ENCODE measurements at places on chromosomes 6 and 20.

GRCh38 chr20:11948806-11949205, 31.1 kb downstream of the BTBD3 start:
- no peak for DNase-seq

DNA sequence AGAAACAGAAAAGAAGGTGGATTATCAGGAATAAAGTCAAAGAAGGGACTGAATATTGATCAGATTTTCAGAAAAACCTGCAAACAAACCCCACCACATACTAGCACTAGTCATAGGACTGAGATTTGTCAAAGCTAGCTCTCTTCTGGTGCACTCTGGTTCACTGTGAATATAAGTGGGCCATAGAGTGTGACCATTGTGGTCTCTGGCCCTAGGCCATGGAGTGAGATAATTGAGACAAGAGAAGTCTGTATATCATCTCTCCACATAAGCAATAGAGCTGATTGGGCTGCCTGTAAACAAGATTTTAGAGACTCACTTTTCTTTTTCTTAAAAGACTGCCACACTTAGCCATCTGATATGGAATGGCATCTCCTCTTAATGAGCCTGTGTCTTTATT, 247.2 kb downstream of the LAMA2 start:
- no peak for DNase-seq

DNA sequence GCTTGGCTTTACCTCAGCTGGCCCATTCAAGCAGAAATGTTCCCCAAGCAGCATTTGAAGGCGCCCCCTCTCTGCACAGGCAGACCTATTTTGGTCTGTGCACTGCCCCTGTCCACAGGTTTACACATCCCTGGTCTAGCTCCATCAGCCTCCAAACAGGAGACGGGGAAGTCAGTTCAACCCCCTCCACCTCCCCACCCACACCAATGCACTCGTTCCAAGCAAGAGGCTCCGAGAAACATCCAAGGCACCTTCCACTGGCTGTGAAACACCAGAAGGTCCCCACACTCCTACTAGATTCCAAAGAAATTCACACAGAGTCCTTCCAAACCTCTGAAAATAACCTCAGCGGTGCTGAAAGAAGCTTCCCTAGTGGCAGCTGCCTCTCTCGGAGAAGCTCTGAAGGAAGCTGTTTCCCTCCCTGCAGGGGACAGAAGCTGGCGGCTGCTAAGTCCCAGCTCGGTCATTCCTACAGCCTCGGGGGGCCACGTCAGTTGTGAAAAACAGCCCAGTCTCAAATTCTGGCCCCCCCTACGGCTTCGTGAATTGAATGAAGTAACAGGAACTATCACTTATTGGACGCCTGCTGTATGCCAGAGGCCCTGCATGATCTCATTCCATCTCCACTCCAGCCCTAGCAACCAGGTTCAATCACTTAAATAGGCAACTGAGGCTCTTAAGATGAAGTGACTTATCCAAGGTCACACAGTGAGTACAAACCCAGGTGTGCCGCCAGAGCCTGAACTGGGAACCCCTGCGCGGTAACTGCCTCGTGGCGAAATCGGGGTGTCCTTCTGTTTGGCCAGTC, 815 bp downstream of the SPATA2 start:
- no peak for DNase-seq

- DNase-seq, result no peak
These were observed 122.1 kb upstream of the TRAF3IP2 start for GRCh38 chr6:111727802-111728201.

DNA sequence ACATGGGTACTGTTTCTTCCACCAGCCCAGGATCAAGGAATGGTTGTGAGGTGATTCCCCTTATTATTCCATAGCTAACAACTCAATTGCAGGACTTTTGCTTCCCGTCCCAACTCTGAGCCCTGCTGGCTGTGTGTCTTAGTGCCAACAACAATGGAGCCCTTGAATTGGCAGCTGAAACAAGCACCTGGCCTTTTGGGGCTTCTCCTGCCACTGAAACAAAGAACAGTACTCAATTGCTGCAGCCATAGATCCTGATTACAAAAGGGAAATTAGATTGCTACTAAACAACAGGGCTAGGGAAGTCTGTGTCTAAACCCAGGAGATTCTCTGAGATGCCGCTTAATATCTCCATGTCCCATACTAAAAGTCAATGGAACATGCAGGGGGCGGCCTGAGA, 61.3 kb upstream of the CARMIL1 start:
- DNase-seq, result no peak

DNA sequence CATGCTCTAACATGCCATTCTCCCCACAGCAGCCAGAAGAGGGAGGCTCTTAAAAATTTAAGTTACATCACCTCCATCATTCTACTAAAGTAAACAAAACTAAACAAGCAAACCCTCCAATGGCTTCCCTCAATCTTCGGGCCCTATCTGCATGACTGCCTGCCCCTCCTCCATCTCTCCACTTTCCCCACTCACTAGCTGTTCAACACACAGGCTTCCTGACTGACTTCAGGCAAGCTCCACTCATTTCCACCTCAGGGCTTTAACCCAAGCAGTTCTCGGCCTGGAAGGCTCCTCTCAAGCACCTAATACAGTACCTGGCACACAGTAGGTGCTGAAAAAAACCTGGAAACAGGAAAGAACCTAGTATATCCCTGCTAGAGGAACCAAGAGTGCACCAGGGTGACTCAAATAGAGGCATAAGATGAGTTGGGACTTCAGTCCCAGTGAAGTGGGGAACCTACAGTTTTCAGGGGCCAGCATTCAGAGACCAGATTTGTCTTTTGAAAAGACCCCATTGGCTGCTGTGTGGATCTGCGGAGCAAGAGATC, 2.8 kb downstream of the AHCY start:
- DNase-seq, result no peak

GRCh38 chr6:111030008-111031007, 48.5 kb downstream of the RPF2 start:
- no peak for DNase-seq

DNA sequence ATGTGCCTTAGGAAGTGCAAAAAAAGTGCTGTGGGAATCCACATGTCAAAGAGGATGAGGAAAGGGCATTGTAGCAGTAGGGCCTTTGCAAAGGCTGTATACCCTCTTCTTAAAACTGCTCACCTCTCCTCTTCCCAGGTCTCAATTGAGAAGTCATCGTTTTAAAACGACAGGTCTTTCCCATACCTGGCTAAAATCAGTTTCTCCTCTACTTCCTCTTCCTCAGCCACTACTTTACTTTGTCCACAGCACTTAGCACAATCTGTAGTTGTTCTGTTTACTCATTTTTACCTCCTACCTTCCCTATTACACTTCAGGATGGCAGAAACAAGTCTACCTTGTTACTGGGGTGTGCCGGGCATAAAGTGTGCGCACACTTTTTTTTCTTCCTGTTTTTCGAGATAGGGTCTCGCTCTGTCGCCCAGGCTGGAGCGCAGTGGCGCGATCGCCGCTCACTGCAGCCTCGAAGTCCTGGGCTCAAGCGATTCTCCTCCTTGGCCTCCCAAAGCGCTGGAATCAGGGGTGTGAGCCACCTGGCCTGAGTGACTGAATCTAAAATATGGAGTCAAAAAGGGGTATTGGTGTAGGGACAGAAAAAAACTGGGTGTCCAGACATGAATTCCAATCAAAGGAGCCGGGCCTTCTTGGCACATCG, 9.8 kb upstream of the ELOVL5 start:
- DNase-seq, result no peak

DNA sequence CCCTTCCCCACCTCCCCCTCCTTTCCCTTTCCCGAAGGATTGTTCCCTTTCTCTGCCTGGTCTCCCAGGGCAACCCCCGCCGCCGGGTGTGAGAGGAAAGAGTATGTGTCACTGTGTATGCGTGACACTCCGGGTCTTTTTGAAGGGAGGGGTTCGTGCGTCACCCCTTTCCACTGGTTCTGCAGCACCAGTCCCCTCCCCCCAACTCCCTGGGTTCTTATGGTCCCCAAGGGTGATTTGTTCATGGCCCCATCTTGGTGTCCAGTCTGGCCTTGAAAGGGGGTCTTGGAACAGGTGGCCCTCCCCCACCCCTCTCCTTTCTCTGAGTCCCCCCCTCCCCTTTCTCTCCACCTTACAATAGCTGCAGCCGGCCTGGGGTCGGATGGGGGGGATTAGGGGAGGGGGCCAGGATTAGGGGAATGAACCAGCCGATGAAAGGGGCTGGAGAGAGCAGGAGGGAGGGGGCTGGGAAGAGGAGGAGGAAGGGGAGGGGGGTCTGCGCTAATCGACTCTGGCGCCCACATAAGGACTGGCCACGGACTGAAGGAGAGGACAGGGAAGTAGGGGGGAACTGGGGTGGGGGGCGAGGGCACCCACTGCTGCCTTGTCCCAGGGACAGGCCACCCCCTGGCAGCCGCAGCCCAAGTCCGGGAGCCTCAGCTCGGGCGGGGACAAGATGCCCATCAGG, 1.3 kb upstream of the RING1 start:
- DNase-seq, result no peak

GRCh38 chr6:116402108-116402937, 31.6 kb downstream of the DSE start:
- no peak for DNase-seq

DNA sequence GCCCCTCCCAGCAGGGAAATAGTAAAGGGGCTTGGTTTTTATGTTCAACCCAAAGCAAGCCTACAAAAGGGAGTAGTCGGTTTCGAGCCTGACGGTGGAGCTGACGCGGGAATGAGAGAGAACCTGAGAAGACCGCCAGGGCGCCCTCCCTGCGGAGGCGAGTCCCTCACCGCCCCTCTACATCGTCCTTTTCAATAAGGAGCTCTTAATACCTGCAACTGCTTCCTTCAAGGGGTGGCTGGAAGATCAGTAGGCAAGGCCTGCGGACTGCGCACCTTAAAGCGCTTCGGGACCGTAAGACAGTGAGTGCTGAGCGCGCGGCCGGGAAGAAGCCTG, 709 bp upstream of the ZNF76 start:
- peak; percentile 61 for DNase-seq

DNA sequence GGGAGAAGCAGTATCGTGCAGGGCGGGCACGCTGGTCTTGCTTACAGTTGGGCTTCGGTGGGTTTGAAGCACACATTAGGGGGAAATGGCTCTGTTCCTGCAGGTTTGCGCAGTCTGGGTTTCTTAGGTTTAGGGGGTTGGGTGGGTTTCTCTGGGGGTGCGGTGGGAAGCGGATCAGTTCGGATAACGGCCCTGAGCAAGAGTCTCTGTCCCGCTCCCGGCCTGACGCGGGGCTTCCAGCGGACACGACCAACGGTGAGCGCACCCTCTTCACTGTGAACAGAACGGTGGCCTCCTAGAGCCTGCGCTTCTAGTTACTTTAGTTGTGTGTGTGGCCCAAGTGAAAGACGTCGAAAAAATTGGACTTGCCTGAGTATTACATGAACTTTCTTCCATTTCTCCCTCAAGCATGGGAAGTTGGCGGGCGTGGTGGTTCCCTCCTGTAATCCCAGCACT, 635 bp upstream of the ELOVL2 start:
- no peak for DNase-seq

DNA sequence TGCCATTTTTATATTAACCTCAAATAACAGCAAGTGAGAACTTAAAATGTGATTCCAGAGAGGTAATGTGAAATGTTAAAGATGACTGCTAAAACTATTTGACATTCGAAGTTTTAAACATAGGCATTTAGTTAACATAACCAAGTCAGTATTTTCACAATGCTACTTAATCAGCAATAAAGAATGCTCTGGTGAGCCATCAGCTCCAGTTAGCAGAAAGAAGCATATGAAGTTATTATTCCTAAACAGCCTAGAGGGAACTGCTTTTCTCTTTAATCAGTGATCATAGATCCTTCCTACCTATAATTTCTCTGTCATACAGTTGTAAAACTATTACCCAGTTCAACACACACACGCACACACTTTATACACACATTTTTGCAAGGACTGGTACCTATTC, 60.1 kb downstream of the MMS22L start:
- no peak for DNase-seq

- no peak for DNase-seq
These were observed 110.3 kb upstream of the TCF21 start for GRCh38 chr6:133778414-133779130.

GRCh38 chr6:136161950-136162349, 88.2 kb downstream of the MTFR2 start:
- DNase-seq, result no peak

GRCh38 chr6:7006515-7007191, 101.1 kb upstream of the RREB1 start:
- no peak for DNase-seq

DNA sequence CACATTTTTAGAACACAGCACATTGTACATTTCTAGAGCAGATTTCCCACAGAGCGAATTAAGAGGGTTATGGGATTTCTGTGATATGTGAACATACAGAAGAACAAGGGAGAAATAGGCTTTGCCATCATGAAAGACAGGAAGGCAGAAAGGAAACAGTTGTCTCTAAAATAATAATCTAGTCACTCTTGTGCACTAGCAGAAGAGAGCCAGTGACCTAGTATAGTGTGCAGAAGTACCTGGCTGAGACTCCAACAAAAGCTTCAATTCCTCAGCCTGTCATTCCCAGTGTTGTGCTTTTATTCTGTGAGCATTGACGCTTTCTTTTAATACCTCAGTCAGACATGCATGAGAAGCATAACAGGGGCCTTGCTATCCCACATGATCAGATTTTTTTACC, 17.8 kb upstream of the DCBLD1 start:
- DNase-seq, result no peak

DNA sequence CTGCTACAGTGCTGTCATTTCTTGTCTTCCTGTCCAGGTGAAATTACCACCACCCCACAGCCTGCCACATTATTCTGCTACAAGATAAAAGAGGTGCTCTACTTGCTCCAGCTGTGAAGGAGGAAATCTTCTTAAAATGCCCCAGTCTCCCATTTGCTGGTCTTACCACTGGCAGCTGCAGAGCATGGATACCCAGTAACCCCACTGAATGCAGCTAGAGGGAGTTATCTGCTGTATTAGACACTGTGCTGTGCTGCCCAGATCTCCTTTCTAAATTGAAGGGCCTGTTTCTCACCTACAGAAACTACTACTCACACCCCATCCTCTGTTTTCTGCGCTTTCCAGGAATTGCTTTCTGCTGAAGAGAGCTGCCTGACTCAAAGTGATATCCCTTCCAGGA, 517.8 kb downstream of the PKHD1 start:
- DNase-seq, result no peak

DNA sequence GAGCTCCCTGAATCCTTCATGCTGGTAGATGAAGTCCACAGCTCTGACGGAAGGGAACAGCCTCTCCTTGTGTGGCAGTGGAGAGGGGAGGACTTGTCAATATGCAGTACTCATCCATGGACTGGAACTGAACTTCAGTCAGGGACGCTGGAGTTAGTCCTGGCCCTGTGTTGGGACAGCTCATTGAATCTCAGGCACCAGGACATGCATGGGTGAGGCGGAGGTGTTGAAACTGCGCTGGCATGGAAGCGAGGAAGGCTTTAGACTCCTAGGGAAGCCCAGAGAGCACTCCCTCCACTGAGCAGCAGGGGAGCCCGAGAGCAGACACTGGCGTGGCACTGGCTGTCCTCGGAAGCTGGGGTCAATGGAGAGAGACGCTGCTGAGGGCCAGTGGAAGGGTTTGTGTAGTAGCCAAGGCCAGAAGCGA, 161.3 kb upstream of the GGTLC1 start:
- peak; percentile 7 for DNase-seq

GRCh38 chr6:7224731-7225130, 88.3 kb downstream of the SSR1 start:
- DNase-seq, result no peak

GRCh38 chr6:12570461-12571030, 146.0 kb upstream of the PHACTR1 start:
- DNase-seq, result no peak

Data from ACHN (cell line).